ENCODE measurements at places on chromosomes 11 and 22. TPM values are rescaled to one million over a fixed set of nuclear protein-coding genes. Genes with fewer than 3 reads are reported as not detected.

MS4A12 gene
- total RNA-seq, result not detected

OR52H1 gene
- 0.37 TPM for total RNA-seq

TEX12 gene
- not detected for total RNA-seq

MYO18B gene
- 0.15 TPM for total RNA-seq

TENM4 gene
- total RNA-seq, result 2.1 TPM

GRCh38 chr11:2571598-2572281, 126.9 kb downstream of the KCNQ1 start:
- no peaks in the 10 kb centered on the region for H3K4me1 ChIP-seq
- H3K4me3 ChIP-seq, result no peak overlapping the region
- no peaks in the 10 kb centered on the region for H3K27me3 ChIP-seq
- no peaks in the 10 kb centered on the region for H3K36me3 ChIP-seq
- no peak for DNase-seq
- H3K27ac ChIP-seq, result no peak overlapping the region

DNA sequence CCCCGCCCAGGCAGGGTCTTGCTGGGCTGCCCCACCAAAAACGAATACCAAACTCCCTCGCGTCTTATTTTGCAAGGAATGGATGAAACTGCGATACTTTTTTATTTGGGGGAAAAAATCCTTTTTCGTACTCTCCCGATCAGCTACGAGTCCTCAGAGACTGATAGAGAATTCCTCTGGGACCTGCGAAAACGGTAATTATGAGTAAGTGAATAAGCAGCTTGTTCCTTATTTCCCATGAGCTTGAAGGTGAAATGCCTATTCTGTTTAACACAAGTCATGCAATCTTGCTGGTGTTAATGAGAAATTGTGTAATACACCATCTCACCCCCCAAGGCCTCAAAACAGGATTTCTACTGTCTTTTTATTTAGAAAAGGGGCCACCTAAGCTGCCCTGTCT, 5.5 kb downstream of the GRK3 start:
- no peak for DNase-seq
- peaks cover 3% of the 10 kb centered on the region for H3K36me3 ChIP-seq
- no peak overlapping the region for H3K4me3 ChIP-seq
- H3K4me1 ChIP-seq, result peaks cover 49% of the 10 kb centered on the region

GRCh38 chr11:72704028-72704782, 30.0 kb upstream of the PDE2A start:
- H3K4me3 ChIP-seq, result no peak overlapping the region
- DNase-seq, result no peak
- H3K4me1 ChIP-seq, result no peaks in the 10 kb centered on the region

DNA sequence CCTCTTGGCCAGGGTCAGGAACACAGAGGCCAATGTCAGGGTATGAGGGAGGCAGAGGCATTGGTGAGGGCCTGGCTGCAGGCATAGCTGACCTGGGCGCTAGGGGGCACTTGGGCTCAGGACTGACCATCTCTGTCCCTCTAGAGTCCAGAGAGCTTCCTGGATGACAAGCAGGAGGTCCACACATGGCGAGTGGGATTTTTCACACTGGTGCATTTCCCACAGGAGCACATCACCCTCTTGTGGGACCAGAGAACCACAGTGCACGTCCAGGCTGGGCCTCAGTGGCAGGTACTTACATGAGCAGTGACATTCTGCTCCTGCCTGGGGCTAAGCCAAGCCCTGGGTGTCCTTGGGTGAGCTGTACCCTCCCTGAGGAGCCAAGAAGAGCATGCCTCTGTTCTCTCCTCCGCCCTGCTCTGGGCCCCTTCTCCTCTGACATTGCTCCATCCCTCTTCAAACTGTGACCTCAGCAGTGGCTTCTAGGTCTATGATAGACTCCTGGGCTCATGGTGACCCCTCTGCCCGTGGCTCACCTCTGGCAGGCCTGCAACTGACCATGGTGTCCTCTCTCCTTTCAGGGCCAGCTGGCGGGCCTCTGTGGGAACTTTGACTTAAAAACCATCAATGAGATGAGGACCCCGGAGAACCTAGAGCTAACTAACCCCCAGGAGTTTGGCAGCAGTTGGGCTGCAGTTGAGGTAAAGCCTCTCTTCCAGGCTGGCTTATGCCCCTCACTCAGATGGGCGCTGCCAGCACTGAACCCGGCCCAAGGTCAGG, 46.6 kb downstream of the OTOG start:
- H3K27ac ChIP-seq, result no peak overlapping the region
- H3K4me3 ChIP-seq, result no peak overlapping the region
- no peaks in the 10 kb centered on the region for H3K27me3 ChIP-seq
- no peaks in the 10 kb centered on the region for H3K4me1 ChIP-seq

GRCh38 chr22:44891293-44891747, 118.5 kb downstream of the PHF21B start:
- no peak overlapping the region for H3K4me3 ChIP-seq
- H3K27me3 ChIP-seq, result no peaks in the 10 kb centered on the region
- DNase-seq, result no peak
- no peaks in the 10 kb centered on the region for H3K4me1 ChIP-seq
- H3K27ac ChIP-seq, result no peak overlapping the region
- H3K36me3 ChIP-seq, result no peaks in the 10 kb centered on the region

- no peaks in the 10 kb centered on the region for H3K4me1 ChIP-seq
- H3K27ac ChIP-seq, result no peak overlapping the region
- no peaks in the 10 kb centered on the region for H3K36me3 ChIP-seq
- H3K27me3 ChIP-seq, result no peaks in the 10 kb centered on the region
Observed at GRCh38 chr11:28269586-28269985, 161.4 kb downstream of the METTL15 start.

- no peak for DNase-seq
- H3K27ac ChIP-seq, result no peak overlapping the region
- H3K27me3 ChIP-seq, result no peaks in the 10 kb centered on the region
- peaks cover 14% of the 10 kb centered on the region for H3K4me1 ChIP-seq
- H3K4me3 ChIP-seq, result no peak overlapping the region
Observed at GRCh38 chr22:36910461-36910860, 3.0 kb upstream of the CSF2RB start.

DNA sequence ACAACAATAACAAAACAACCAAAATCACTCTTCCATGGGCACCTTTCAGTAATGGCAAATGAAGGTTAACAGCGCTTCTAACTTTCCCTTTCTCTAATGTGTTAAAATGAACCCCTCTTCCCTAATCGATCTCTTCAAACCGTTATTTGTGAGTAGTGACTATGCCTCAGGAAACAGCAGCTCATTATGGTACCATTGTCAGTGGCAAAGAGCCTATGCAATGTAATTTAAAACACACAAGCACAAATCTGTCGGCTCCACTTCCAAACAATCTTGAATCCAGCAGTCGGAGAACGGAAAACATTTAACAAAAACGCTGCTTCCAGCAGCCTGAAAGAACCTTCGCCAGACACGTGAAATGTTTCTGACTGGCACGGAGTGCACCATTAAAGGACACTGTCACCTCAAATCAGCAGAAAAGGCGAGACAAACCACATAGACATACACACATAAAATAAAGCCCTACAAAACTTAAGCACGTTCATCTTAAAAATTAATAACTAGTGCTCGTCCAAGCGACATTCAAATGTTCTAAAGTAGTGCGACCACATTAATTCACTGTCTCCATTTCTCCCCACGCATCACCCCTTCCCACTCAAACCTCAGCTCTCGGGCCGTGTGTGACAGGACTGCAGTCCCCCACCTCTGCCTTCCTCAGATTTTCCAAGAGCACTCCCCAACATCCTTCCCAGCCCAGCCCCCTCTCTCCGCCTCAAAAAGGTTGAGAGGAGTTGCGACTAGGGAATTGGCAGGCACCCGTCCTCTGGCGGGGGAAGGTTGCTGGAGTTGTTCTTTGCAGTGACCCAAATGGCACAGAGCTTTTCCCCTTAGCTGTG, 748 bp downstream of the RAB30 start:
- H3K4me1 ChIP-seq, result peaks cover 58% of the 10 kb centered on the region
- H3K4me3 ChIP-seq, result peak overlapping the region; percentile 94
- H3K27me3 ChIP-seq, result no peaks in the 10 kb centered on the region
- peak; percentile 37 for DNase-seq
- H3K27ac ChIP-seq, result peak overlapping the region; percentile 94

All from B cell (primary cell).